ENCODE measurements at places on chromosomes 6 and 20.

DNA sequence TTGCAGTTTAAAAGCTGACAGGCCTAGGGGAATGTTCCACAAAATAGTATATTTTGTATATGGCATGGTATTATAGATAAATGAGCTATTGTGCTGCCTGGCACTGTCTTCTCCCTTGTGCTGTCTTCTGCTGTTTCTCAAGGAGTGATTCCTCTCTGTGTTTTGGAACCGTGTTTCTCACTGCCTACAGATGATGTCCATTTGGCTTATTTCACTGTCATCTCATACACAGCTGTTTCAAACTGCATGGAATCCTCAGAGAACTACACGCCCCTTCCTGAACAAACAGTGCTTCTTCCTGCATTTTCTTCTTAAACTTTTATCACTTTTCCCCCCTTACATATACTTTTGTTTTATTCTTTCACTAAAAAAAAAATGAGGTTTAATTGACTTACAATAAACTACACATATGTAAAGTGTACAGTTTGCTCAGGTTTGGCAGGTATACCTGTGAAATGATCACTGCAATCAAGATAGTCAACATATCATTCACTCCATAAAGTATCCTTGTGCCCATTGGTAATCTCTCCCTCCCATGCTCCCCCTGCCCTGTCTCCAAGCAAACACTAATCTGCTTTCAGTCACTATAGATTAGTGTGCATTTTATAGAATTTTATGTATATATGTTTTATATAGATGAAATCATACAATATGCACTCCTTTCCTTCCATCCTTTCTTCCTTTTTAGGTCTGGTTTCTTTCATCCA, 43.0 kb downstream of the CBFA2T2 start:
- no peak for DNase-seq

DNA sequence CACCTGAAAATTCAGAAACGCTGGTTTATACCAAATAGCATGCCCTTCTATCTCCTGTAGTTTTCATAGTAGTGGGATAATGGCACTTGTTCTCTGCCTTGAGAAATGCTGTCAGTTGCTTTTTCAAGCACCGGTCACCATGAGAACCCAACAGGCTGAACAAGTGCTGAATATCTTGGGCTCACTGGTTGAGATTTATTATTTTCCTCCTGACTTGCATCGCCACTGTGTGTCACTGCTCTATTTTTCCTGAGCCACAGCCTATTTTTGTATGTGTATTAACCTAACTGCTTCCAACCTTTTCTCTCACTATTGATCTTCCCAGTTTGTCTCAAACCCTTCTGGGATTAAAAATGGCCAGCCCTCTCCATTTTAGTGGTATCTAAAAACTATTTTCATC, 71.9 kb downstream of the OPN5 start:
- no peak for DNase-seq

GRCh38 chr20:58614984-58615760, 35.9 kb upstream of the STX16 start:
- DNase-seq = no peak

DNA sequence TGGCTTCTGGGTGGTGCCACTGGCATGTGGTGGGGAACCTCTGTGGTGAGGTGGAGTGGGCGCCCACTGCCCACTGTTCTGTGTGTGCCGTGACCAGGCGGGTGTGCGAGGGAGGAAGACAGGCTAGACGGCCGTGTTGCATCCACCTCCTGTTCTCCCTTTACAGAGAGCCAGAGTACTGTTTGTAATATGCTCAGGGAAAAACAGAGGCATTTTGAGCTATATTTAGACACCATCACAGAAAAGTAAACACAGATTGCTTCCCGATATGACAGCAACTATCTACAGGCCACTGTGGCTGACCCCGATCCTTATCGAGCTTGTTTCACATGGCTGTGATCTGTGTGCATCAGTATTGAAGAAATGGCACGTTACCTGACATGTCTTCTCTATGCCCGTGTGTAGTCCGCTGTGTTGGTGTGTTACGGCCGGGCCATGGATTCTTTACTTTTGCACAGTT, 45.6 kb downstream of the ARID1B start:
- DNase-seq = no peak

DNA sequence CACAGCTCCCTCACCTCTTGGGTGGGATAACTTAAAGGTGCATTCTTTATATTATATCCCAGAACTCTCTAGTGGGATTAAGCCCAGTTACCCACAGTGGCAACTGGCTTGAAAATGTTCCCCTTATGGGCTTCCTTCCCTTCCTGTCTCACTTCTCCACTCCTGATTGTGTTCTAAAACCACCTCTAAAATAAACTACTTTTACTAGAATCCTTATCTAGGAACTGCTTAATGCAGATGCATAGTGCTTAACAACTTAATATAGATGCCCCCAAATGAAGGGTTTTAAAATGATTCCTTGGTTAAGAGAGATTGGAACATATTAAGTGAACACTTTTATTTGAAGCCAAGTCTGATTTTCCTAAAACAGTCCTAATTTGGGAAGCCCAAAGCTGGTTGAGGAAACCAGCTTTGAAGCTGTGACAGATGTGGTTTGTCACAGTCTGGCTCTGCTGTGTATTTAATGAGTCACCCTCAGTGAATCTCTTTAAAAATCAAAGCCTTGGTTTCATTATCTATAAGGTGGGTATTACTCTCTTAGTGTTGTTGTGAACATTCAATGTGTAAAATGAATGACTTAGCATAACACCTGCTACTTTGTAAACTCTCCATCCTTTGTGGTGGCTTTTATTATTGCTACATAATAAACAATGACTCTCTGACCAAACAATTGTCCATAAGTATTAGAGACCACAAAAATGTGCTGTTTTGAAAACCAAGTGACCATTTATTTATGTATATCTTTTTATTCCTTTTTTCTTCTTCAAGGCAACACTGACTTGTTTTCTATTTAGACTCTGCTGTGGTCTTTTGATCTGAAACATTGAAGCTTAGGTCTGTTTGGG, 24.4 kb downstream of the PLCB1 start:
- no peak for DNase-seq

DNA sequence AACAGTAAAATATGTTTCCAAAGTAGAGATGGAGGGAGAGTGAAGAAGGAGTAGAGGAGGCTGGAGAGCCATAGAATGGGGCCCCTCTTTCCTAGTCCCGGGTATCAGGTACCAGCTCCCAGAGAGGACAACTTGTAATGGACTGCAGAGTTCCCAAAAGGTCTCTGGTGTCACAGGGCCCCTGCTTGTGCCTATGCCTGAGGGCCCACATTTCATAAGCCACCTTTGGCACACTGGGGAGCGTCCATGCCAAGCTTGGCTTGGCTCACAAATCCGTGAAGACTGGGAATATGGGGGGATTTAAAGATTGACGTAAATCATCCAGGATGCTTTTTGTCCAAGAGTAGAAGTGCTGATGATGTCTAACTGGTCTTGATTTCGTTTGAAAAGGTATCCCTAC, 16.4 kb upstream of the SLC22A3 start:
- no peak for DNase-seq

DNA sequence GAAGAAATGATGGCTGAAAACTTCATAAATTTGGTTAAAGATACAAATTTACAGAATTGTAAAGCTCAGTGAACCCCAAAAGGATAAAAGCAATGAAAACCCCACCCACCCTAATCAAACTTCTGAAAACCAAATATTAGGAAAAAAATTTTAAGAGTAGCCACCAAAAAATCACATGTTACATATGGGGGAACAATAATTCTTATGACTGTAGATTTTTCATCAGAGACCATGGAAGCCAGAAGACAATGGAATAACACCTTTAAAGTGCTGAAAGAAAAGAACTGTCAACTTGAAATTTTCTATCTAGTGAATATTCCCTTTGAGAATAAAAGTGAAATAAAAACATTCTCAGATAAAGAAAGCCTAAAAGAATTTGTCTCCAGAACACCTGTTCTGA, 24.4 kb downstream of the PROCR start:
- no peak for DNase-seq

- DNase-seq = no peak
Measured at GRCh38 chr6:134458857-134459657, 141.1 kb upstream of the SGK1 start.

DNA sequence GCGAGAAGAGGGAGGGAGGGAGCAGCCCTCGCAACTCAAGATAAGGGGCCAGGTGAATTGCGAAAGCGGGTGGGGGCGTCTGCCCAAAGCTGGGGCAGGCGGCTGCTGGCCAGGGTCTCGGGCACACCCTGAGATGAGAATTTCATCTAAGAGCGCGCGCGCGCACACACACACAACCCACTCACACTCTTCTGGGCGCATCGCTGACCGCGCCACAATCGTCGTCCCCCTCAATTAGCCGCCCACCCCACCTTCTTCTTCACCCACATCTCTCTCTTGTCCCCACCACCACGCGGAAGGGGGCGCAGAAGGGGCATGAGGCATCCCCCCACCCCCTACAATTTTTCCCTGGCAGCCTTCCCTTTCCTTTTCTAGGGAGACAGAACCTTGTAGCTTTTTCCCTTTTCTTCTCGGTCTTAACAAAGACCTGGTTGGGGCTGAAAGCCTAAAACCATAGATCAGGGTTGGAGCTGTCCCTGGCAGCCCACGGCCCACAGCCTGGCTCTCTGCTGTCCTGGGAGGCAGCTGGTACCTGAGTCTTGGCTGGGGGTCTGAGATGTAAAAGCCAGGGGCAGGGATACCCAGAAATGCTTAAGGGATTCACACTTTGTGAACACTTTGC, 737 bp upstream of the PTPRT start:
- no peak for DNase-seq

DNA sequence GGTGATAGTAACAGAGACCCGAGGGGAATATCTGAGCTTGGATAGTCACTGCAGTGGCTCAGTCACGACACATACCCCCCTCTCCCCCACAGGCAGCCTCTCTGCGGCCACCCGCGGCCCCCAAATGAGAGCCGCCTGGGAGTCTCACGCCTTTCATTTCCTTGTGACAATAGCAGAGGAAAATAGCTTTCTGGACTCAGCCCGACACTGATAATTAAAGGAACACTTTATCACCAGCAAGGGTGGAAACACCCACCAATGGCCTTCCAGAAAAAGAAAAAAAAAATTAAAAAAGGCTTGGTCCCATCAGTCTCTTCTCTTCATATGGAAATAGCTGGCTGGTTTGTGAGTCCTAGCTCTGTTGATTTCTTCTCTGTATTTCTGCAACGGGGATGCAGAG, 35.1 kb upstream of the KCNG1 start:
- no peak for DNase-seq

DNA sequence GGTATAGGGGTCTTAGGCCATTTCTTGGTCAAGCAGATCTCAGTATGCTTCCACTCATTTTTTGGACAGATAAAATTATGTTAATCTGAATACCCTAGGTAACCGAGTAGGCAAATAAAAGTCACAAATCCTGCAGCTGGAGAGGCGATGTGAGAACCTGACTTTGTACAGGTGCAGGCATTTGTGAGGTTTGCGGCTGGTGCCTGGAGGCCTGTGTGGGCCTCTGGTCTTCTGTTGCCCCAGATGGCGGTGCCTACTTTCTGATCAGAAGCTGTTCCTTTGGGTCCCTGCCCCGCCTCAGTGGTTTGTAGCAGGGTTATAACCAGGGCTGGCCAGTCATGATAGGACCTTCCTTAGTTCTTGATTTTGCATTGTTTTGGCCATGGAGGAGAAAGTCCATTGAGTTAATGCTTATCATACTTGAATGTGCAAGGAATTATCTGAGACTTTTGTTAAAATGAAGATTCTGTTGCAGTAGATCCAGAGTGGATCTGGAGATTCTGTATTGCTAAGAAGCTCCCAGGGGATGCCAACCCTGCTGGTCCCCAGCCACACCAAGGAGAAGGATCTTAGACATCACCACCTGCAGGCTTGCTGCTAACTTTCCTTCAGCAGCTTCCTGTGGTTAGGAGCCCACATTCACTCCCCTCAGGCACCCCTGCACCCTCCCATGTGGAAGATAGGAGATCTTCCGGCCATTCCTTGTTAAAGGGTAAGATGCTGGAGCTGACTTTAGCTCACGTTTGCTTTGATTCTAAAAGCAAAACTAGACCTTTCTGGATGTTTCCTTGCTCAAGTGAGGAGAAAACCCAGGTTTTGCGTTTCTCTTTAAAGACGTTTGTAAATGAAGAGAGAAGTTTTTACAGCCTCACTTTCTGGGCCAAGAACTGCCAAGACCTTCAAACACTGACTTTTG, 50.7 kb downstream of the LRRC1 start:
- no peak for DNase-seq

DNA sequence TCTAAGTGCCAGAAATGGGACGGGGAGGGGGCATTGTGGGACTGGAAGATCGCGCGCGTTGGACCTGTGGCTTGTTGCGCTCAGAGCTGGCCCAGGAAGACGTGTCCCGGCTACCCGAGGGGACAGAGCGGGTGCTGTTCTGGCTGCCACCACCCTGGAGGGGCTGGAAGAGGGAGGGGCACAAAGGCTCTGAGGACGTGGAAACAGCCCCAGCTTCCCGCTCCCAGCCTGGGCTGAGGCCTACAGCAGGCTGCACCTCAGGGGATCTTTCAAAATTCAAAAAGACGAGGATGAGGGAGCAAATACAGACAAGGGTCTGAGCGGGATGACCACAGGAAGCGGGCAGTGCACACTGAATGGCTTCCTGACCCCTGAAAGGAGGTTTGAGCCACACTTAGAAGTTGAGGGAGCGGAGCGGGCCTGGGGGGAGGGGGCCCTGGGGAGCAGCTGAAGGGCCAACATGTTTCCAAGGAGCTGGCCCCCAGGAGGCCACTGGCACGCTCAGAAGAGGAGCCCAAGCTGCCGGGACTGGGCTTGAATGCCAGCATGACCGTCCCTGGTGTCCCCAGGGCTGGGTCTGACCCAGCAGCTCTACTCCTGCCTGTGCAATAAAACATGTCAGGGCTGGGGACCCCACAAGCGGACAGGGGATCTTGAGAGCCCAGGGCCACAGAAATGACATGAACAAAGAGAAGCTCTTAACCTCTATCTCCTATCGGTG, 1.3 kb downstream of the OXT start:
- DNase-seq = no peak

GRCh38 chr6:45450831-45451230, 73.1 kb upstream of the SUPT3H start:
- no peak for DNase-seq

- DNase-seq = no peak
Measured at GRCh38 chr20:16158090-16158975, 414.9 kb downstream of the KIF16B start.

GRCh38 chr6:37913210-37913609, 93.7 kb downstream of the ZFAND3 start:
- DNase-seq = no peak

Data from stimulated activated CD4-positive, alpha-beta T cell treated with anti-CD3 and anti-CD28 coated beads, Interleukin-1b, Interleukin-23, amount 100 ng/mL, for 48 hours (primary cell).